ENCODE measurements at places on chromosomes 3 and 15.

DNA sequence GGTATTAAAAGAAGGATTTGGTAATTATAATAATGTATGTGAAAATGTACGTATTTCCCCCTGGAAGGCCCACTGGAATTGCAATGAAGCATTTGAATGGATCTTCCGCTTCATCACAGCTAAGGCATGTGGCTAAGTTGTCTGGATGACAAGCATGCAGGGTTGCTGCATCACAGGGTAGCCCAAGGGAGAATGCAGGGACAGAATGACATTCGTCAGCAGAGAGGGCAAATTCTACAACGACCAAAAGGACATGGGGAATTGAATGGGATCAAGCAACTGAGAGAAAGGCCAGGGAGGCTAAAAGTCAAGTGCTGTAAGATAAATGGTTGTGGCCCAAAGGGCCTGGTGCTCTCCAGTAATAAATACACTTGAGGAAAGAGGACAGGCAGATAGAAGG lies 95.4 kb downstream of the ISL2 start:
- DNase-seq, result no peak

GRCh38 chr3:38173834-38174418 lies 8.6 kb downstream of the OXSR1 start:
- no peak for DNase-seq

GRCh38 chr3:76756577-76756976 lies 283.3 kb upstream of the ROBO2 start:
- DNase-seq, result no peak

GRCh38 chr3:119240101-119240590 lies 532 bp downstream of the B4GALT4 start:
- no peak for DNase-seq

GRCh38 chr3:62686503-62687294 lies 188.5 kb downstream of the CADPS start:
- DNase-seq, result no peak

DNA sequence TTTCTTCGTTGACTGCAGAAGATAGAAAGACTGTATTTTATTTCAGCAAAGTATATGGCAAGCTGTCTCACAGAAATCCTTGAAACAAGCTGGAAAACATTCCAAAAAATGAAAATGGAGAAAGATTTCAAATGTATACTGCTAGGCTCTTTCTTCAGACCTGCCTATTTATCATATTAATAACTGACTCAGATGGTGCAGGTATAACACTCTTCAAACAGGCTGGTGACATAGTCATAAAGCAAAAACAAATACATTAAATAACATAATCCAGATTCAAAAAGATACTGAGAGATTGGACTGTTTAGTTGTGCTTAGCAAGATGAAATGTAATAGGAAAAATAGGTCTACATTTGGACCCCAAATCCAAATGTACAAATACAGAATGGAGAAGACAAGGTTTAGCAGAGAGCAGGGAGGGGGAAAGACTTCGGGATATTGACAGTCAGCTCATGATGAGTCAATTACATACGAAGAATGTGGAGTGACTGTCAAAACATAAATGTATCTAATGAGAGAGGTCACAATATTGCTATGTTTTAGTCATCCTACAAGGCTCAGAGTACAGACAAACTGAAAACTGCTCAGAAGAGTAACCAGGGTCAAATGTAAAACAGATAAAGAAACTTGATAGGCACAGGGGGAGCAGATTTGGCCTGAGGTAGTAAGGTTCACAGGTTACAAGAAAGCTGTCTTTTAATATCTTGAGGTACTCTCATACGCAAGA lies 88.7 kb downstream of the DMXL2 start:
- DNase-seq, result no peak

GRCh38 chr3:128279601-128279880 lies 126.3 kb downstream of the EEFSEC start:
- DNase-seq, result no peak

GRCh38 chr3:80535286-80535685 lies 767.5 kb upstream of the ROBO1 start:
- DNase-seq, result no peak

DNA sequence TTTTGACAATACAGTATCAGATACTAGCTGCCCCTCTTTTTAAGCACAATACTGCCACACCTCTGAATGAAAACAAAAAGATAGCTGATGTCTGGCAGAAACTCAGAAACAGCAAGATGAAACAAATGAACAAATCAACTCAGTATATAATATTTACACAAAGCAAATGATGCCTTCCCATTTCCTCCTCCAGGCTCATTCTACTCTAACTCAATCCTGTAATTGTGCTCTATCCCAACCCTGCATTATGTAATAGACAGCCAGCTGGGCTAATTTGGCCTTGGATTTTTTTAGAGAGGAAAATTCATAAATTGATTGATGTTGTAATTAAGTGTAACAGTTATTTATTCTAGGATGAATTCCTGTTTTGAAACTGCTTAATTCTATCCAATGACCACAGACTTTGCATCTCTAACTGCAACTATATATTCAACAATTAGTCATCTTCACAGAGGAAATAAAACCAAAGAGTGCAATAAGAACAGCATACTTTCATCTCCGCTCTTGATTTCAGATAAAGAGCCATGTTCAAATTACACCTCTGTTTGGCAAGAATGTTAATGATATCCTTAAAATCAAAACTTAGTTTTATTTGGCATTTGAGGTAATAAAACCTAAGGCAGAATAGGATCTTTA lies 6.1 kb downstream of the ATG3 start:
- DNase-seq, result no peak
